ENCODE measurements at places on chromosomes 2 and 18.

DNA sequence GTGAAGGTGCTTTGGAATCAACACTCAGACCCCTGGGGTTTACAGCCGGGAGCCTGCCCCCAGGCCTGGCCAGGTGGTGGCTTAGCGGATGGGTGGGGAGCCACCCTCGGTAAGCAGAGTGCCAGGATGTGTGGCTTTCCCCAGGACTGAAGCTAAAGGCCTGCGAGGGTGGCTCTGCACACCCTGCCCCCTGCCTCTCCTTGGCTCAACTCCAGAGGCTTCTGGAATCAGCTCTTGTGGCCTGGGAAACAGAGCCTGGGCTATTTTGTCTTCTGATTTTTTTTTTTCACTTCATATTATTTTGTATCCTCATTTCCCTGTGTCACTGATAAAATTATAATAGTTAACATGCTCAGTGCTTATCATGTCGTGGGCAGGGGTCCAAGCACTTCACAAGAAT lies 79.8 kb downstream of the RHOB start:
- DNase-seq = no peak

DNA sequence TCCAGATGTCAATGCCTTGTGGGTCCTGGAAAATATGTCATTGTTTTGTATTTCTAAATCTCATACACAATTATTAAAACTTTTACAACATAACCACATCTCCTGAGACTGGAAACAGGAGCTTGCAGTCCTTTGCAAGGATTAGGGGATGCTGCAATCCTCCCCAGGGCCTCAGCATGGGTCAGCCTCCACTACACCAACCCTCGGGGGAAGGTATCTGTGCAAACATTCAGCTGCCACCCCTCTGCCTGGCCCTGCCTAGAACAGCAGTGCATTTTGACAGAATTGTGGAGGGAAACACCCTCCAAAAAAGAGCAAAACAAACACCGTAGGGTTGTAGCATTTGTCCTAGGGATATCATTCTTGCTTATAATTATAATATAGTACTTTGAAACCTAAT lies 4.2 kb upstream of the UPP2 start:
- DNase-seq = no peak

DNA sequence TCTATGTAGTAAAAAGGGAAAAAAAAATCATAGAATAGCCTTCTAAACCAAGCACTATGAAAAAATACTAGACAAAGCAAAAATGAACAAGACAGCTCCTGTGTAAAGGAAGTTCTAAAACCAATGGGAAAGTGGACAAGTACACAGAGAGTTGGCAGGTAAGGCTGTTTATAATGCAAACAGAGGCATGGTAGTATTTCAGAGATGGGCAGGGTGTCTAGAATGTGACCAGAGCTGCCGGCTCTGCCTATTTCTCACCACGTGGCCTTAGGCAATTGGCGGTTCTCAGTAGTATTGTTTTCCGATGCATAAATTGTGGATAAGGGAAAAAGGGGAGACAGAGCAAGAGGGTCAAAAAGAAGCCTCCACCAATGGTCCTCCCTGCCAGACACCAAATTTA lies 173.6 kb downstream of the ANKRD30B start:
- DNase-seq = no peak

GRCh38 chr2:192773044-192773443 lies 578.3 kb upstream of the TMEFF2 start:
- DNase-seq = no peak

GRCh38 chr18:2881088-2881839 lies 34.5 kb downstream of the EMILIN2 start:
- DNase-seq = no peak

DNA sequence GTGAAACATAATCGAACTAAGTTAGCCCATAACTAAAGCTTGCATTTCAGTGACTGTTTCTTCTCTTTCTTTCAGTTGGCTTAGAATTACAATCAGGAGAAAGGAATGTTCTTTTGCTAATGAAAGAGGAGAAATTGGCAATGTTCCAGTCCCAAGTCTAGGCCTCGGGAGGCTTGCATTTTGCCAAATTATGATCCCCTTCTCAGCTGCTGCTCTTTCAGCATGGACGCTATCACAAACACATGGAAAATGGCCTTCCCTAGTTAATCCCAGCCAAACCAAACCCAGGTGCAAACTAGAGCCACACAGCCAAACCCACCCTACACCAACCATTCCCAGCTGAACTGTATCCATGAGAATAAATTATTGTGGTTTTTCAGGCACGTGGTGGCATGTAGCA lies 605.2 kb upstream of the LRRTM4 start:
- DNase-seq = no peak

- no peak for DNase-seq
These were observed 98.3 kb downstream of the KLF7 start for GRCh38 chr2:207067473-207067872.

- DNase-seq = no peak
These were observed 161.5 kb downstream of the STK39 start for GRCh38 chr2:168085801-168086361.

- no peak for DNase-seq
These were observed 9.8 kb downstream of the PRLH start for GRCh38 chr2:237575869-237576862.

DNA sequence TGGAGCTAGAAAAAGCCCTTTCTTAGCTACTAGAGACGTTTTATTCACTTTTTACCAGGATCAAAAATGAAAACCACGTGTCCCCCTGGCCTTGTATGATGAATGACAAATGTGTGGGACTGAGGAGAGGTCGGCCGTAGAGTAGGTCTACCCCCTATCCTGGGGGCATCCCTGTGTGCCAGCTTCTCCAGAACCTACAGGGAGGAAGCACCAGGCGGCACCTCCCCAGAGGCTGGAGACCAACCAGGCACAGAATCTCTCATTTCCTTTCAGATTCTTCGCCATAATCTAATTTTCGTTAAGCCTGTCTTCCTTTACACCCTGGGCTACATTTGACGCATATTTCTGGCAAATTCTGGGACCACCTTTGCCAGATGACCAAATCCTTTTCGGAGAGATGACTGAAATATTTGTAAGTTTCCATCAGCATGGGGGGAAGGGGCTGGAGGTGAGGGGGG lies 15.9 kb downstream of the TWIST2 start:
- DNase-seq = no peak

GRCh38 chr2:126658319-126658904 lies 2.5 kb downstream of the GYPC start:
- no peak for DNase-seq

DNA sequence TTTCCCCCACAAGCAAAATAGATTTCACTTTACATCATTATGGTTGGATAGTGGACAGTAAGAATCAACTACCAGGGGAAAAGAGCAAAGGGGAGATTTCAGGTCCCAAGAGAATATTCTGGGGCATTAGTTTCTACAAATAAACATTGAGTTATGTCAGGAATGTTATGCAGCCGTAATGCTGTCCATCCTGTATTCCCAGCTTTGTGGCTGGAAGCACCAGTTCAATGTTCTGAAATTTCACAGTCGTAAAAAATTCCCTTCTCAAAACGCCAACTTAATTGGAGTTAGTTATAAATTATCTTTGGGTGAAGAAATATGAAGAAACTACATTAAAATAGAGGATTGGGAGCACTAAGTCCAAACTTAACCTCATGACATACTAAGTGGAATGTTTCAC lies 141.5 kb upstream of the FIGN start:
- DNase-seq = no peak

GRCh38 chr2:160045703-160046210 lies 16.7 kb downstream of the PLA2R1 start:
- no peak for DNase-seq

- no peak for DNase-seq
These were observed 16.0 kb downstream of the CD28 start for GRCh38 chr2:203722411-203722810.

DNA sequence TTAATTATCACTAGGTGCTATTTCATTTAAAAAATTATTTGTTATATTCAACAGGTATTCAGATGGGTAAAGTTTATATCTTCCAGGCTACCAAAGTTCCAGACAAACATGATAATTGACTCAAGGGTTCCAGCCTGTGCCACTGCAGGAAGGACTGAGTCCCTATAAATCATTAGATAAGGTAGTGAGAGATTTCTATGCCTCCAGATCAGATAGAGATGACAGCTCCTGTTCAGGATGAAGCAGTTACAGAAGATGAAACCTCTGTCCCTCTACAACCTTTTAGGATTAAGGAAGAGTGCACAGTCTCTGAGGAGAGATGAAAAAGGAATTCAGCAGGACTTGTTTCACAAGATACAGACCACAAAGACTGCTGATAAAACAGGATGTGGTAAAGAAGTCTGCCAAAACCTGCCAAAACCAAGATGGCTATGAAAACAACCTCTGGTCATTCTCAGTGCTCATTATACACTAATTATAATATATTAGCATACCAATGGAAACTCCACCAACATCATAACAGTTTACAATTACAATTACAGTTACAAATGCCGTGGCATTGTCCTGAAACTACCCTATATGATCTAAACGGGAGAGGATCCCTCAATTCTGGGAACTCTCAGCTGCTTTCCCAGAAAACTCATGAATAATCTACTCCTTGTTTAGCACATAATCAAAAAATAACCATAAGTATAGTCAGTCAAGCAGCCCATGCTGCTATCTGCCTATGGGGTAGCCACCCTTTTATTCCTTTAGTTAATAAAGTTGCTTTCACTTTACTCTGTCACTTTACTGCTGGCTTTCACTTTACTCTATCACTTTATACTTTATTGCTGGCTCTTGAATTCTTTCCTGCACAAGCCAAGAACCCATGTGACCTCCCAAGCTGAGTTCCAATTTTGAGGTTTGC lies 288.5 kb downstream of the PDE11A start:
- no peak for DNase-seq

GRCh38 chr2:16664052-16664731 lies 1.4 kb downstream of the CYRIA start:
- DNase-seq = peak; percentile 73

GRCh38 chr2:117835990-117836760 lies 21.7 kb downstream of the DDX18 start:
- peak; percentile 27 for DNase-seq

GRCh38 chr2:72982781-72983499 lies 65.6 kb downstream of the EMX1 start:
- no peak for DNase-seq

DNA sequence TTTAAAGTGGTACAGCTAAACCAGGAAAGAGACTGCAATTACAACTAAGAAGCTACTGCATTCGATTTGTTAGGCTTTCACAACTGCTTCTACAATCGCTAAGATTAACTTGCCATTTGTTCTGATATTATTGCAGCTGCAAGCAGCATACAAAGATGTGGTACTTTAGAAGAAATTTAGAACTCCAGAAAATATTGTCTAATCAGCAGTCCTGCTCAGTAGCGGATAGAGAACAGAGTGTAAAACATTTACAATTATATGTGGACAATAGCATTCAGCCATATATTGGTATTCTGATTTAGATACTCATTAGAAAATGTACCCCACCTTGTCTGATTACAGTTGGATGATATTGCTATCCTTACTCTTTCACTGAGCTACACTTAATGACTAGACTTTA lies 265.3 kb downstream of the DCC start:
- DNase-seq = no peak

- no peak for DNase-seq
These were observed 96.8 kb upstream of the TRIB2 start for GRCh38 chr2:12619975-12620374.

GRCh38 chr18:10122988-10123950 lies 209.5 kb downstream of the VAPA start:
- DNase-seq = no peak

DNA sequence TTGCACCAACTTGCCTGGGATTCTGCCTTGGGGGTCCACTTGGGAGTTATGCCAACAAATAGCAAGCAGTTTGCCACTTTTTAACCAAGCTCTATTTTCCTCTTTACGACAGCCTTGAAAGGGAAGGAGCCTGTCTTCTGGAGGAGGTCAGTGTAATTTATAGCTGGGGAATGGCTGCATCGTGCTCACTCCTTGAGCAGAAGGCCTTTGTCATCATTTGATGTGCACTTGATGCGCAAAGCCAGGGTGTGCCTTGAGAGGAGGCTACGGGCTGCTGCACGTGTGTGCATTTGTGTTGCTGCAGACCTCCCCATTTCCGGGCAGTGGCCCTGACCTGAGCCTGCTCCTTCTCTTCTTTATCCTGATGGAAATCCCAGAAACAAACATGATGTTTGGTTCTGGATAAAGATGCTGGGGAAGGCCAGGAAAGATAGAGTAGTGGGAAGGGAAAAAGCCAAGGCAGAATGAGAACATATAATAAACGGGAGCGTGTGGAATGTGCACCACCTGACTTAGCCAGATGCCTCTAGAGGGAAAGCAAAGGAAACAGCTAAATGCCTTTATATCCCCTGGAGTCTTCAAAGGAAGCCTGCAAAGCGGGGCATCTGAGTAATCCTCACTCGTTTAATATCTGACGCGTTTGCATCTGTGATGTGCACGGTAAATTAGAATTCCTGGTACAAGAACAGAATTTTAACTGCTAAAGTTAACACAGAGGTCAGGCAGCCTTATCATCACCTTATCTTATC lies 68.3 kb upstream of the ZNF521 start:
- no peak for DNase-seq

- peak; percentile 44 for DNase-seq
These were observed 797 bp downstream of the NXPH2 start for GRCh38 chr2:138779406-138779780.

DNA sequence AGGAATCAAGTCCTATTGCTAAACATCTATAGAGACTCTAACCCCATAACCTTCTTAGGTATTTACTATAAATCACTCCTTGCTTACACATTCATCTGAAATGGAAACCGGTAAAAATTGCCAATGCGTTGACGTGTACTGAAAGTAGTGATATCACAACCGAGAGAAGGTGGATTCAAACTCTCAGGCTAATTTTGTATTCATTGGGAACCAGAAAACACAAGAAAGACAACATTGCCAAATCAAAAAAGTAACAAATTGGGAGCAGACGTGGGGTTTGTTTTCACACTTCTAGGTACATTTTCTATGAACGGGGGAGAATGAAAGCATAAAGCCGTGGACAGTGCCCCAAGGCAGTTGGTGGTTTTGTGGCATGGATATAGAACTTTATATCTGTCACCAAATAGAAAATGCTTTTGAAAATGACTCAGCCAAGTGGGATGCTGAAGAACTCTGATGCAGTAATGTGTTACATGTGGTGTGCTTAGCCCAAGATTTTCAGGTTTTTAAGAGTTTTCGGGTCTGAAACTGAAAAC lies 155.1 kb upstream of the RASGRP3 start:
- no peak for DNase-seq

Measured in NCI-H526 (cell line).